Omental fat pad (tissue), 4 donors: ENCODE measurements at places on chromosomes 1 and 21. TPM values are rescaled to one million over a fixed set of nuclear protein-coding genes. Genes with fewer than 3 reads are reported as not detected.

DNA sequence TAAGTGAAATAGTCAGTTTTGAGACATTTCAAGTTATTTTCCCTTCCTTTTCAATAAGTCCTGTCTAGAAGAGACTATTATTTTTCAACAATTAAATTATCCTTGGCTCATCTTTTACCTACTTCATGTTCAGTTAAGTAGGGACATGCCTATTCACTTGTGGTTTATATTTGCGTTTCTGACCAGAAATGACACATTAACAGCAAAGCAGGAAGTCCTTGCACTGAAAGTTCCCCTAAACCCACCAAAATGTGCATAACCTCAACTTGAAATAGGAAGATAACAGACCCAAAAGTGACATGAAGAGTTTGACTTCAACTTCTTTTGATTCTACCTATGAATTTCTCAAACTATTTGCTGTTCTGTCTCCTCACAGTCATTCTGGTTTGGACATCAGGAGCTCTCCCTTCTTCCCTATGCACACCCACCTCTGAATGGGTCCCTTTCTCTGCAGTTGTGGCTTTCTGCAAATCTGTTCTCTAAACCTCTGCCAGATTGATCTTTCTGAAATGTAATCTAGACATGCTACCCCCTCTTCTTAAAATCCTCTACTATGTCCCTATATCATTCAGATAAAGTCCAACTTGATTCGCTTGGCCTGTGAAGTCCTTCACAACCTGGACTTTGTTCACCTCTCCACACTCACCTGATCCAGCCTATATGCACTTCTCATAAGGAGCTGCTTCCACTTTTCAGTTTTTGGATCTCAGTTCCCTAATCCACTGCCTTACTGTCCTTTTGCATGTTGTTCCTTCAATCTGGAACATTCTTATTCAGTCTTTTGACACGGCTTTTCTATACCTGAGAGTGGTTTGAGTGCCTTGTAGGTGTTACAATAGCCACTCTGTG, 661.5 kb upstream of the ADGRL4 start:
- DNase-seq: no peak

DNA sequence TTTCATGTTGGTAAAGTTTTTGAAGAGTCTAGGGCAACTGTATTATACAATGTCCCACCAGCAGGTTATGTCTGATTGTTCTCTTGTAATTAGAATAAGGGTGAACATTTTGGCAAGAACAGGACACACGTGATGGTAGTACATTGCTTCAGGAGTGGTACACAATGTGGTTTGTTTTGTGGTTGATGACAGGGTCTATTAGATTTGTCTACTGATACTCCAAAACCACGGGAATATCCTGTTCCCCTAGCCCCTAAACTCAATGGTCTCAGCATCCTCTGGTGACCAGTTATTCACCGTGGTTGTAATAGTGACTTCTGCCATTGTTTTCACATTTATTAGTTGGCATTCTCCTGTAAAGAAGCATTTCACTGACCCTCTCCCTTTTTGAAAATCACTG, 22.1 kb upstream of the ACTA1 start:
- DNase-seq: no peak

DNA sequence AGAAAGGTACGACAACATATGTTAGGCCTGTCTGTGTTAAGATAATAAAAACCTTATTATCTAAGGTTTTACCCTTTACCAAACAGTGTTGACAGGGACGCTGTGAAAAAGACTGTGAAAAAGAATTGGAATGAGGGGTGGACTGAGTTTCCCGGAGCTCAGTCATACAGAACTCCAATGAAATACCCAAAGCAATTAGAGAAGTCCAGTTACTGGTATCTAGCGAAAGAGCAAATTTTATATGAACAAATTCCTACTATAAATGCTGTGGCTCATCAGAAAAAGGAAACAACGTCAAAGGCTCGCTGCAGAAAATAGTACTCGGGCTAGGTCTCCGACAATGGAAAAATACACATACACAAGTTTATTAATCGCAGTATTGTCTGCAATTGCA, 708 bp upstream of the RBBP5 start:
- DNase-seq: no peak

- no peak for DNase-seq
Measured at GRCh38 chr21:44947111-44947929, 7.5 kb downstream of the SLX9 start.

- no peak for DNase-seq
Measured at GRCh38 chr1:230899841-230900251, 31.5 kb upstream of the C1orf198 start.

- no peak for DNase-seq
Measured at GRCh38 chr1:2583331-2583791, 3.2 kb upstream of the PRXL2B start.

TSTD1 gene
- 31.6 TPM for total RNA-seq

C8B gene
- total RNA-seq: not detected

CHIA gene
- total RNA-seq: not detected

PLCH2 gene
- 1.7 TPM for total RNA-seq

MTOR gene
- 48.2 TPM for total RNA-seq

TRIM67 gene
- 0.06 TPM for total RNA-seq

SELE gene
- total RNA-seq: 62.8 TPM

RSPO1 gene
- 47.3 TPM for total RNA-seq
